ENCODE measurements at places on chromosomes 6 and 20.

DNA sequence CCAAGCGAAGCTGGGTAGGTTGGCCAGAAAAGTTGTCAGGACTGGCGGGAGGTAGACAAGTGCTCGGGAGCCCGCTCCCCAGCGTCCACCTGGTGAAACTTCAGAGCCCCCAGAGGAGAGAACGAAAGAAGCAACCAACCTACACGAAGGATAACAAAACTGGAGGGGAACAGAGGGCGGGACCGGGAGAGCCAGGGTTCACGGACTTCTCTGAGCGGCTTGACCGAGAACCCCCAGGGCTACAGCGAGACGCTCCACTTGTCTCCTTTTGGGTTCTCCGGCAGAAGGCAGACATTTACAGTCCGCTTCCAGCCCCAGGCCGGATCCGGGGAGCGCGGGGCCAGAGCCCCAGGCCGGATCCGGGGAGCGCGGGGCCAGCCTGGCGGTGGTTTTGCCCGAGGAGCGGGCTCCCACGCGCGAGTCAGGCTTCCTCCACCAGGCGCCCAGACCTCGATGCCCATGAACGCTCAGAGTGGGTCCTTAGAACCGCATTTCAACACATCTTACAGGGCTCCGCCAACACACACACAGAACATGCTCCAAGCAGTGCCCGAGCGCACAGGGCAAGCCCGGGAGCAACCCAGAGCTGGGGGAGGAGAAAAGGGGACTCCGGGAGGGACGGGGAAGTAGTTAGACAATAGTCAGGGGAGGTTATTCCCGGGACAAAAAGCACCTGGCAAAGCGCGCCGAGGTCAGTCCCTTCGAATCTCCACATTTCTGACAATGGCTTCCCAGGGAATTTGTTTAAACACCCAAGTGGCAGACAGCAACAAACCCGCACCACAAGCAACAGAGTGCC lies 1.1 kb downstream of the PTPRK start:
- no peak for DNase-seq

- DNase-seq = peak; percentile 34
These were observed 64.8 kb downstream of the UTRN start for GRCh38 chr6:144349690-144350527.

DNA sequence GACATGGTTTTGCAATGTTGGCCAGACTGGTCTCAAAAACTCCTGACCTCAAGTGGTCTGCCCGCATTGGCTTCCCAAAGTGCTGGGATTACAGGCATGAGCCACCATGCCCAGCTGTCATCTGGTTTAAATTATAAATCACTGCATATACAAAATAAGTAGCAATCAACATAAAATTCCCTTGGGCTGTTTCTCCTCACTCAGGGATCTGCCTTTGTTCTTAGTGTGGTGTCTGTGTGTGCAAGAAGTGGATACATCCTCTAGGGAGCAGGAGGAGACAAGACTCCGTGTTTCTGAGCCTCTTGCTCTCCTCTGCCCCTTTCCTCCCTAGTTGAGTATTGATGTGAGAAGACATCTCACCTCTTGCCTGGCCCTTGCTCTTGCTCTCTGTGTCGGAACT lies 65.2 kb upstream of the ADGRF4 start:
- DNase-seq = no peak

DNA sequence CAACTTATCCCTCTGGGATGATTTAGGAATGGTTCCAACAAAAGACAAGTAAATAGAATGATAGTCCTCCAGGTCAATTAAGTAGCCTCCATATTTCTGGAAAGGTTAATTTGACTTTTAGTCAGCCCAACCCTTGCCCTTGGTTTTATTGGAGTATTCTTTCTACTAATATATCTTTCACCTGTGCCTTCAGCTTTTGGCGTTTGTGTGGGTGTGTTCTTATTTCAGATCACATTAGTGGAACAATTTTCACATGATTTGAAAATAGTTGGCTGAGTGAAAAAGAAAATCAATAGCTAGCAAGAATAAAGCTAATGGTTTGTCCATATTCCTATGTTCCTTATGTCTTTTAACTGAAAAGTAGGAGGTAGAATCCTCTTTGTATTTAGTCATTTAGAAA lies 239.6 kb upstream of the SGK1 start:
- no peak for DNase-seq

DNA sequence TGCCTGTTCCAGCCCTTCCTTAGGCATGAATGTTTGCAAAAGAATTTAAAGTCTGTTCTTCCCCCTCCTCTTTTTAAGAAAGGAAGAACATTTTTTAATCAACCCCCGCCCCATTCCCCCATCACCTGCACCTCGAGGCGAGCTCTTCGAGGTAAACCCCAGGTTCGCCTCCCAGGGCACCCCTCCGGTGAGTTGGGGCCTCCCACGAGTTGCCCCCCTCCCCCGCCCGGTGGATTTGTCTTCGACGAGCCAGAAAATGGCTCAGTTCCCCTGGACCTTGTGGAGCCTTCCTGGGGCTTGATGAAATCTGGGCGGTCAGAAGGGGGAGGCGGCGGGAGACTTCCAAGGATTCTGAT lies 256 bp upstream of the OVOL2 start:
- DNase-seq = no peak

DNA sequence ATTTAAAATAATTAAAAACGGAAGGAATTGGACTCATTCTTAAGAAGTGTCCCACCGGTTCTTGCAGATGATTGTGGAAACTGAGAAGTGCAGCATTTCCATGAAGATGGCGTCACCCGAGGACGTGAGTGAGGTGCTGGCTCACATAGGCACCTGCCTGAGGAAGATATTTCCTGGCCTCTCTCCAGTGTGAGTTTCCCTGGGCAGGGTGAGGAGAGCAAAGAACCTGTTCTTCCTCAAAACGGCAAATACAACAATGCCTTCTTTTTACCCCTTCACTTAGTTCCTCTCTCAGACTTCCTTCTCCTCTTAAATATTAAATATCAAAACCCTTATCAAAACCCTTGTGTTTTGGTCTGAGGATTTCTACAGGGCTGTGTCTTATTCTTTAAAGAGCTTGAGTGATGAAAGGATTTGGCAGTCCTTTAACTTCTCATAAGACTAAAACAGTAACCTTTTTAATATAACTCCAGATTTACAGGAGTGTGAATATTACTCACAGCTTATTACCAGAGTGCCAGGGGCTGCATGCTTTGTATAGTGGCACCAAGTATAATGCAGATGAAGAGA lies 156.3 kb downstream of the CARMIL1 start:
- no peak for DNase-seq

DNA sequence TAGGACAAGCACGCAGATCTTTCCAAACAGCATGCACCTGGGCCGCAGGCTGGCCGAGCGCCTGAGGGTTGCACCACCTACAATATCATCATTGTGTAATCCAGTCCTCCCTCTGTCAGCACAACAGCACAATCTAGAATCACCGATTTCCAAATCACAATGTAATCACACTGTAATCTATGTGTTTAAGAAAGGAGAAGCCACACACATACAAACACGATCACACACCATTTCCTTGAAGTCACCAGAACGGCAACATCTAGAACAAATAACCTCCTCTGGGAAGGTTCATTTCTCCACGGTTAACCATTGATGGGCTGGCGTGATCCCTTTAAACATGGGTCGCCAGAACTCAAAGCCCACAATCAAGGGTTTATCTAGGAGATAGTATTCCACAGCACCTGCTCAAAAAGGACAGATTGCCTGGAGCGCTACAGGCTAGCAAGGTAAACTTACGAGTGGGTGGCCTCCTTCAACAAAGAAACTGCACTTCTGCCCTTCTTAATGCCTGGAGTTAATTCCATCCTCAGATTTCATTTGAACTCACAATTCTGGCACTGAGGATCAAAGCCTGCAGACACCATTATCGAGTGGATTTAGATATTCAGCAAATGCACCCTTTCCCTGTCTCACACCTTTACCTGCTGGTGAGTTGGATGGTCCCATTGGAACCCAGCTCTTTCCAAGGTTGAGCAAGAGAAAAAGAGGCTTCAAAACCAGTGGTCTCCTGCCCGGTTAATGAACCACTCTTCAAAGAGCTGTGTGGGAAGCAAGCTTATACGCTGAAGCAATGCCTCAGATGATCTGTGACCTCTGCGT lies 83.8 kb upstream of the FOXQ1 start:
- no peak for DNase-seq
